ENCODE measurements at places on chromosomes 4 and X.

GRCh38 chrX:64427787-64428186, 32.5 kb upstream of the MTMR8 start:
- DNase-seq, result no peak

DNA sequence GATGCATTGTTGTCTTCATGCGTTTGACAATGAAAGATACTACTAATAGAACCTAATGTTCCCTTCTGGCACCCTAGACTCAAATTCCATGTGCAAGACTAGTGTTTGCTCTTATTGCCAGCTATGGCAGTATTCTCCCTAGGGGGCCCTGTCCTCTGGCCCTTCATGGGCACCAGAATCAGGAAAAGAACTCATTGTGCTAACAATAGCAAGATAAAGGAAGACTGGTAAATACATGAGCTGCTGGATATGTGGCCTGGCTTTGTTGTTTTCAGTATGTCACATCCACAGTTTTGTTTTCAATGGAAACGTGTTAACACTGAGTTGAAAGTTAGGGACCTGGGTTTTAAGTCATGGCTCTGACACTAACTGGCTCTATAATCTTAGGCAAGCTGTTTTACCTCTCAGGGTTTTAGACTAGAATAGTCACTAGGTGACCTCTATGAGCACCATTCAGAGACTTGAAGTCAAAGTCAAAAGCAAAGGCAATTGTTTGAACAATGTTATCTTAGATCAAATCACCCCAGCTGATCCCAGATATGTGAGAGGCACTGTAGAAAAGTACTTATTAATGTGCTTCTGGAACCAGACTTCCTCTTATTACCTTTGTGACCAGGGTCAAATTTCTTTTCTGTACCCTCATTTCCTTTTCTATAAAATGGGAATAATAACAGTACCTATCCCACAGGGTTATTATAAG, 253.7 kb upstream of the DIAPH2 start:
- DNase-seq, result no peak

DNA sequence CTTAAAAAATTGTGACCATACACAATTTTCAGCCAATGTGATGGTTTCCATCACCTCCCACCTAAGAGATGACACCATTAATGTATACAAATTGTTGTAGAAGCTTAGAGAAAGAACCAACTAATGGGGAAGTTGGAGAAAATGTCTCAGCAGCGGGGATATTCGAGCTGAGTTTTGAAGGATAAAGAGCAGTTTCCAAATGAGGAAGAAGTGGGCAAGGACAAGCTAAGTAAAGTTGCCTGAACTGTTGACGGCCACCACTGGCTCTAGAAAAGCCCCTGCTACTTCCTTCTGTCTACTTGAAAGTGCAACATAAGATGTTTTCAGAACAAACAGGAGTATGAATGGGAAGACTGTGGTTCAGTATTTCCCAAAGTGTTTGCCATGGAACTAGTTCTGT, 92.0 kb downstream of the CHRNA9 start:
- DNase-seq, result no peak

DNA sequence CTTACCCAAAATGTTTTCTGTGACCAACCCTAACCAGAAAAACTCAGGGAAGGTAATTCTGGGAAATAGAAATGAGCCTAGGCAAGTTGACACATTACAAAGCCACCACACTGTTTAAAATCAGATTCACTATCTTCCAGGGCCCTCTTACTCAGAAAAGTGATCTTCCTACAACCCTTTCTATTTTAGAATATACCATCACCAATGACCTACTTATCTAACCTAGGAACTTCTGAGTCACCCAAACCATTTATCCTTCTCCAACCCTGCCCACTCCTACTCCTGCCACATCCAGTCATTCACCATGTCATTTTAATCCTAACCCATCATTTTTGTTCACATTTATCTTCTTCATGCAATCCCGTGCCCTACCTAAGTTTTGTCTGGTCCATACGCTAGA, 89.9 kb downstream of the FTHL17 start:
- DNase-seq, result no peak

DNA sequence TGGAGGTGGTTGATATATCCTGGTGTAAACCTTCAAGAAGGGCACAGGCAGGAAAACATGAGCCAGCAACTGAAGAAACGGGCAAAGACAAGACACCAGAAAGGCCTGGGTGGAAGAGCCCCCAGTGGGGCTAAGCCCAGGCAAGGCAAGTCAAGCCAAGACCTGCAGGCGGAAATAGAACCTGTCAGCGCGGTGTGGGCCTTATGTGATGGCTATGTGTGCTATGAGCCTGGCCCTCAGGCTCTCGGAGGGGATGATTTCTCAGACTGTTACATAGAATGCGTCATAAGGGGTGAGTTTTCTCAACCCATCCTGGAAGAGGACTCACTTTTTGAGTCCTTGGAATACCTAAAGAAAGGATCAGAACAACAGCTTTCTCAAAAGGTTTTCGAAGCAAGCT, 7.2 kb downstream of the ZFP42 start:
- DNase-seq, result no peak
